ENCODE measurements at places on chromosomes 13 and 19.

GRCh38 chr13:100526318-100527000, 62.1 kb downstream of the GGACT start:
- DNase-seq, result no peak

DNA sequence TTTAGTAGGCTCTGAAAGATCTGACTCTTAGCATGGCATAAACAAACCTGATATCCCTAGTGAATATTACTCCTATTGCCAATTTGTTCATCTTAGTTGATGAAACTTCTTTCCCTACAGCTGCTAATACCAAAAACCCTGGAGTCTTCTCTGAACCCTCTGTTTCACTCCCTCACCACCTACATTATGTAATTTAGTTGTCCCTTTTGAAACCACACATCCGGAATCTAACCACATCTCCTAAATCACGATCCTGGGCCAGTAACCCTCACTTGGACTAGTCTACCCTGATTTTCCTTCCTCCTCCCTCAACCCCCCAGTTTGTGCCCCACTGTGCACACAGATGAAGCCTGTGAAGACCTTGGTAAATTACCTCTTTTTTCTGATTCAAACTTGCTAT, 1.2 kb downstream of the ZNF256 start:
- no peak for DNase-seq

GRCh38 chr19:43525836-43526771, 897 bp downstream of the ETHE1 start:
- DNase-seq, result peak; percentile 26

GRCh38 chr19:27890696-27891095, 1322.3 kb downstream of the UQCRFS1 start:
- DNase-seq, result no peak

DNA sequence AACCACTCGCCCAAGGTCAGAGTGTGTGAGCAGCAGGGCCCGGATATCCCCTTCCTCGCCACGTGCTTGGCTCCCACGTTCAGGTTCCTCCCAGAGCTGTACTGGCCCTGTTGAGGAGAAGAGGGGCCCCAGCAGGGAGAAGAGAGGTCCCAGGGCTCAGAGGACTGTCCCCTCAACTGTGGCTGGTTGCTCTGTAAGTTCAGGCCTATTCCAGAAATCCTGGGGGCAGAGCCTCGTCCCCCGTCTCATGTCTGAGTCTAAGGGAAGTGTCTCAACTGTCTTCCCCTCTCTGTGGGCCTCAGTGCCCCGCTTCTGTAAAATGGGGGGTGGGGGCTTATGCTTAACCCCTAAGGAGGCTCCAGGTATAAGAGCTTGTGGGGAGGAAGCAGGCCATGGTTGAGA, 3.9 kb downstream of the PPP5C start:
- DNase-seq, result peak; percentile 47

GRCh38 chr13:27673911-27674310, 52.2 kb downstream of the POLR1D start:
- DNase-seq, result no peak

- DNase-seq, result no peak
Observed at GRCh38 chr13:51976423-51976822, 34.8 kb downstream of the ATP7B start.

GRCh38 chr13:79392882-79393563, 13.0 kb downstream of the RBM26 start:
- DNase-seq, result no peak

DNA sequence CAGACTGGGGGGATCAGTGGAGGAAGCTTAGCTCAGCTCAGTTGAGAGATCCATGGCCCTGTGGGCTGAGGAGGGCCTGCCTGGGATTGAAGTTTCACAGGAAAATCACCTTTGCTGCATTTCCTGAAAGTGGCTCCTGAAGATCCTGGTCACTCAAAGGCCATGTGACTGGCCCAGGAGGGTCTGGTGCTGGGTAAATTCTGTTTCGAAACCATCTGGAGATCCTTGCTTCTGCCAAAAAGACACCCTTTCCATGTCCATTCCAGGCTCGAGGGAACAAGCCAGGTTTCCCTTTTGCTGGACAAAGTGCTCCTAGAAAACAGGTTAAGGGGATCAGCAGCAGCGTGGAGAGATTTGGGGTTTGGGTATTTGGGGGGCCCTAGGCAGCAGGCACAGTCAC, 293.3 kb downstream of the ZNF536 start:
- DNase-seq, result no peak

DNA sequence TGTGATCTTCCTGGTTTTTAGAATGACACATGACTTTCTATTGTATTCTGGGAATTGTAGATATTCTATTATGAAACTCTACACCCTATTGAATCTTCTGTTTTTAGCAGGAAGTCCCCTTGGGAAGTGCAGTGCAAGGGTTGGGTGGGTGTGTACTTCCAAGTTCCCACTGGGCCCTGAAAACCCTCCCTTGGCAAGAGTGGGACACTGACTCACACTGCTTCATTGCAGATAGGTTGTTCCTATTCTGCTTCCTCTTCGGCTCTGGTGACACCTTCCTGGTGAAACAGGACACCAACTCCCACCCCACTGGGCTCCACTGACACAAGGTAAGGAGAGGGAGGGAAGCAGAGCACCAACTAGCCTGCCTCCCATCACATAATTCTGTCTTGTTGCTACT, 121.8 kb downstream of the KCTD12 start:
- no peak for DNase-seq

DNA sequence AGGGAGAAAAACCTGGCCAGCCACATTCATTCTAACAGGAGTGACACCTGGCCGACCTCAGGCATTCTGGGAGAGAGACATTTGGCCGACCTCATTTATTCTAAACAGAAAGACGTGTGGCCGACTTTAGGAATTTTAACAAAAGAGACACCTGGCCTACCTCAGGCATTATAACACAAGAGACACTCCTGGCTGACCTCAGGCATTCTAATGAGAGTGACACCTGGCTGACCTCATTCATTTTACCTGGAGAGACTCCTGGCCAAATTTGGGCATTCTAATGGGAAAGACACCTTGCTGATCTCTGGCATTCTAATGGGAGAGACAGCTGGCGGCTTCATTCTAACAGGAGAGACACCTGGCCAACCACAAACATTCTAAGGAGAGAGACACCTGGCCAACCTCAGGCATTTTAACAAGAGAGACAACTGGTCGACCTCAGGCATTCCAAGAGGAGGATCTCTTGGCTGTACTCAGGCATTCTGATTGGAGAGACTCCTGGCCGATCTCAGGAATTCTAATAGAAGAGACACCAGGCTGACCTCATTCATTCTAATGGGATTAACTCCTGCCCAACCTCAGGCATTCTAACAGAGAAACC, 1353.9 kb downstream of the UQCRFS1 start:
- DNase-seq, result no peak

DNA sequence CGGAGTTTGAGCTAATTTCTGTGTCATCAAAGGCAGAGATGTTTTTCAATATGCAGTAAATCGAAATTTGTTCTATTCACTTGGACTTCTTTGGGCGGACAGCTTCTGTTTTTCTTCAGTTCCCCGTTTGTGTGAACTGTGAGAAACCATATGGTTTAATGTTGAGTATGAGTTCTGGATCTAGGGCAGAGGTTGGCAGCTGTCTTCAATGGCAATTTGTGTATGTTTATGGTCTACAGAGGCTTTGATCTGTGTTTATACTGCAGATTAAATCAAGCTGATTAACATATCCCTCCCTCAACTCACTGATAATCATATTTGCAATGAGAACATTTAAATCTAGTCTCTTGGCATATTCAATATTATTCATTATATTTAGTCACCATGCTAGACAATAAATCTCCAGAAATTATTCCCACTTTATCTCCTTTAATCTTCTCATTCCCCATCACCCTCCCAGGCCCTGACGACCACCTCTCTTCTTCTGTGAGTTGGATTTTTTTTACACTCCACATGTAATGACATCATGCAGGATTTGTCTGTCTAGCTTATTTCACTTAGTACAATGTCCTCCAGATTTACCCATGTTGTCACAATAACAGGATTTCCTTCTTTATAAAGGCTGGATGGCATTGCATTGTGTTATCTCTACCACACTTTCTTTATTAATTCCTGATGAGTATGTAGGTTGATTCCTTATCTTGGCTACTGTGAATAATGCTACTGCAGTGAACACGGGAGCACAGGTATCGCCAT, 9.0 kb downstream of the ZNF331 start:
- no peak for DNase-seq

DNA sequence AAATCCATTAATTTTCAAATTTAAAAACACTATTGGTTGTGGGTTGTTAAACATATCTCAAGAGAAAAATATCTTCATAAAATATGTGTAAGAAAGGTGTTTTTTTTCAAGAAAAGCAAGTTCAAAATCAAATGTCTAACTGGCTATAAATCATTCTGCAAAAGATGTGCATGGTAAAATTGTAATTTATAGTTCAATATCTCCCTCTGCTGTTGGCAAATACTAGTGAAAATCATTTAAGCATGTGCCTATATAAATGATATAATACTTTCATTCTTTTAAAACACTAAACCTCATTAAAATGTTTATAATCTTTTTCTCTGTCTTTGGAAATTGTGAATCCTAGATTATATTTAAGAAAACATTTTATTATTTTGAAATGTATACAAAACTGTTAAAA, 17.2 kb upstream of the SLITRK6 start:
- no peak for DNase-seq

- DNase-seq, result no peak
Observed at GRCh38 chr13:60431108-60431700, 34.2 kb downstream of the TDRD3 start.

Data from activated naive CD4-positive, alpha-beta T cell treated with Interleukin-2 at 50 U/mL for 16 hours (primary cell).